ENCODE measurements at places on chromosomes 1 and 21. TPM values are rescaled to one million over a fixed set of nuclear protein-coding genes. Genes with fewer than 3 reads are reported as not detected.

DNA sequence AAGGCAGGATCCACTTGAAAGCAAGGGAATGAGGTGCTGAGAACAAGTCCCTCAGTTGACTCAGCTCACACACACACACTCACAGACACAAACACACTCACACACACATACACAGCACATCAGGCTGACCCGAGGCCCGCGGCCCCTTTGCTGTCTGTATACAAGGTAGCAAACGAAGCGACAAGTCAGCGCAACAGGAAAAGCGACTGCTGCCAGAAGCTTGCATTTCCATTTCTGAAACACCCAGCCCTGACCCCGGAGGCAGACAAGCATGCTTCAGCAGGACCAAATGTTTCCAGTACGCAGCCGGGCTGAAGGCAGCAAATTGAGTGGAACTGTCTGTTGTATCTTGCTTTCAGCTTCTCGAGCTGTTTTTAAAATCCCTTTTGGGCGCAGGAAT lies 501.6 kb downstream of the NPHP4 start:
- H3K4me3 ChIP-seq, result no peak overlapping the region
- peaks cover 54% of the 10 kb centered on the region for H3K4me1 ChIP-seq
- no peak for DNase-seq
- no peaks in the 10 kb centered on the region for H3K27me3 ChIP-seq
- H3K36me3 ChIP-seq, result no peaks in the 10 kb centered on the region

GRCh38 chr1:14340002-14340785 lies 258.3 kb upstream of the KAZN start:
- H3K27ac ChIP-seq, result peak overlapping the region; percentile 8
- no peaks in the 10 kb centered on the region for H3K27me3 ChIP-seq
- peaks cover 3% of the 10 kb centered on the region for H3K4me1 ChIP-seq
- no peaks in the 10 kb centered on the region for H3K36me3 ChIP-seq
- no peak overlapping the region for H3K4me3 ChIP-seq
- DNase-seq, result no peak

- no peaks in the 10 kb centered on the region for H3K36me3 ChIP-seq
- no peaks in the 10 kb centered on the region for H3K4me1 ChIP-seq
- H3K4me3 ChIP-seq, result no peak overlapping the region
- H3K27me3 ChIP-seq, result no peaks in the 10 kb centered on the region
- DNase-seq, result no peak
- H3K27ac ChIP-seq, result no peak overlapping the region
Observed at GRCh38 chr1:171367436-171367835, 53.5 kb downstream of the FMO4 start.

GRCh38 chr1:95604771-95605170 lies 370.8 kb downstream of the RWDD3 start:
- no peak for DNase-seq
- H3K4me1 ChIP-seq, result no peaks in the 10 kb centered on the region
- no peak overlapping the region for H3K4me3 ChIP-seq
- H3K36me3 ChIP-seq, result no peaks in the 10 kb centered on the region

The GSTM5 gene
- 4.6 TPM for total RNA-seq

The KRTAP11-1 gene
- not detected for total RNA-seq

The CLK2 gene
- total RNA-seq, result 21.9 TPM
